ENCODE measurements at places on chromosomes 2 and 18.

- DNase-seq = no peak
Observed at GRCh38 chr2:113978524-113979190, 88.8 kb downstream of the ACTR3 start.

GRCh38 chr2:139759000-139759505, 978.9 kb upstream of the NXPH2 start:
- no peak for DNase-seq

- no peak for DNase-seq
Observed at GRCh38 chr18:41548521-41549260, 406.3 kb upstream of the PIK3C3 start.

GRCh38 chr2:223026357-223027110, 25.5 kb upstream of the KCNE4 start:
- no peak for DNase-seq

GRCh38 chr18:10463741-10464140, 9.3 kb downstream of the APCDD1 start:
- DNase-seq = no peak

- no peak for DNase-seq
Observed at GRCh38 chr2:219159771-219160185, 837 bp downstream of the NHEJ1 start.

DNA sequence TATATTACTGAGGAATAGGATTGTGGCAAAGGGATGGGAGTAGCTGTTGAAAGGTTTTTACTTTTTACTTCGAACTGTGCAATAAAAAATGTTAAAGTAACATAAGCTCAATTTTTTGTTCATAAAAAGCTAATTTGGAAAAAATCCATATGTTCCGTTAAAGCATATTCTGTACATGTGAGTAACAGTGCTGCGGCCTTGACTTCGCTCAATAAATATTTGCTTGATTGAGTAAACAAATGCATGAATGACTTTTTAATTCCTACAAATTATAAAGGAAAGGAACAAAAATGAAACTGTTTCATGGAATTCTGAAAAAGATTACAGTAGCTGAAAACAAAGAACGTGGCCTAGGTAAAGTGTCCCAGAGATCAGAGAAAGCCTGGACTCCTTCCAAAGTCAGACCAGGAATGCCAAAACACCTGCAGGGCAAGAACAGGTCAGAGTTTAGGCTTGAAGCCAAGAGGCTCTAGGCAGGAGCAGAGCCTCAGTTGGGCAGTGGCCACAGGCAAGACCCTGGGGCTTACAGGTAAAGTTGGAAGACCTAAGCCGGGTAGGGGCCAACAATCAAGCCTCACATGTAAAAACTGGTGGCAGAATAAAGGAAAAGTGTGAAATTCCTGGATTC, 44.3 kb upstream of the FIGN start:
- DNase-seq = no peak

GRCh38 chr2:17263570-17263968, 254.7 kb downstream of the RAD51AP2 start:
- no peak for DNase-seq

DNA sequence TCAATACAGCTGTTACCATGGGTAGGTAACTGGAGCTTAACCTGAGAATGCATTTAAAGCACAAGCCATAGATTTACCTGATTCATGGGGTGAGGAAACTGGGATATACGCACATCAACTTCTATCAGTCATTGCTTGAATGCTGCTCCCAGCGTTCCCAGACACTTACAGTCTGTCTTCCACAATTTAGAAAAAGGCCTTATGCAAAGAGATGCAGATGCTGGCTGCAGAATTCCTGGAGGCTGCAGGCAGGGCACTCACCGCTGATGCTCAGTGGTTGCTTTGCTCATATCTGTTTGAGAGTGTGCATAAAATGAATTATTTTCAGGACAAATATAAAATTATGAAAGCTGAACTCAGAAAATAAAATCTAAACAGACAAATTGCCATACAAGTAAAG, 950.7 kb upstream of the PIK3C3 start:
- no peak for DNase-seq

DNA sequence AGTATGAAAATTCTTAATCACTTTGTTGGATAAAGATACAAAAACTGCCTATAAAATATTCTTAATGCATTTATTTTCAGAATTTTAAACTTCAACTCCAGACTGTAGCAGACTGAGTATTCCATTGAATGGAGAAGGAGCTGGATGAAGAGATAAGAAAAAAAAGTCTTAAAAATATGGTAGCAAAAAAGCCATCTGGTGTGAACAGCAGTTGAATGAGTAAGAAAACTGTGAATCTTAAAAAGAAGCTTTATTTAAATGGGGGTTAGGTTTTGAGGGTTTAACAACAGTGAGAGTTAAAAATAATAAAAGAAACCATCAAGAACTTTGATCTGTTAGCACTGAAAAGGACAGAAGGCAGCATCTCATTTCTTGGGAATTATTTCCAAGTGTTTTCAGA, 91.5 kb downstream of the KCNH7 start:
- DNase-seq = no peak

DNA sequence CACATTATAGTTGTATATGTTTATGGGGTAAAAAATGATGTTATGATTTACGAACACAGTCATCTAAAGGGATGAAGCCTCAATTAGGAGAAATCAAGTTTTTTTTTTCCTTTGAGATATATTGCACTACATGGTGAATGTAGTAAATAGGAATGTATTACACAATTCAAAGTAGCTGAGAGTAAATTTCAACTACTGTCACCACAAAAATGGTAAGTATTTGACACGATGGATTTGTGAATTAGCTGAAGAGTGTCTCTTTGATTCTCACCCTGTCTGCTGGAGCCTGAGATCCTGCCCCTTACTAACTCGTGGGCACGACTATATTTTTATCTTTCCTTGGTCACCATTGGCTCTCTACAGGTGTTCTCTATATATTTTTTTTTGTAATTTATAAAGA, 540.4 kb upstream of the DSEL start:
- DNase-seq = no peak

GRCh38 chr18:57804557-57804956, 1.4 kb upstream of the ATP8B1 start:
- no peak for DNase-seq

DNA sequence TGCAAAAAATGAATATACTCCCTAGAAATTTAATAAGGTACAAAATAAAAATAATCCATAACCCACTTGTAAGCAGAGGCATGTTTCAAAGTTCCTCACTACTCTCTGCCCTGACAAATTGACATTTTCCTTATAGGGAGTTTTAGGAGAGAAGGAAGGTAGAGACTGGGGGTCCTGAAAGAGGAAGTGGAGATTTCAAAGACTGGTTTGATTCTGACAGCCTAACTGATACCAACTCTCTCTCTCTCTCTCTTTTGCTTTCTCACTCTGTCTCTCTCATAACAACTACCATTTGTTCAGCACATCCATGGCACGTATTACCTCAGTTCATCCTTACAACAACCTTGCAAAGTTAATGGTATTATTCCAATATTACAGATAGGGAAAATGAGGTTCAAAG, 18.6 kb downstream of the FZD7 start:
- DNase-seq = no peak

- DNase-seq = no peak
Observed at GRCh38 chr2:46051085-46051484, 246.1 kb upstream of the EPAS1 start.

GRCh38 chr2:229380101-229380625, 109.1 kb upstream of the PID1 start:
- no peak for DNase-seq

- DNase-seq = no peak
Observed at GRCh38 chr2:39093218-39093898, 27.5 kb downstream of the SOS1 start.

- no peak for DNase-seq
Observed at GRCh38 chr2:86000938-86001312, 104.8 kb downstream of the POLR1A start.

DNA sequence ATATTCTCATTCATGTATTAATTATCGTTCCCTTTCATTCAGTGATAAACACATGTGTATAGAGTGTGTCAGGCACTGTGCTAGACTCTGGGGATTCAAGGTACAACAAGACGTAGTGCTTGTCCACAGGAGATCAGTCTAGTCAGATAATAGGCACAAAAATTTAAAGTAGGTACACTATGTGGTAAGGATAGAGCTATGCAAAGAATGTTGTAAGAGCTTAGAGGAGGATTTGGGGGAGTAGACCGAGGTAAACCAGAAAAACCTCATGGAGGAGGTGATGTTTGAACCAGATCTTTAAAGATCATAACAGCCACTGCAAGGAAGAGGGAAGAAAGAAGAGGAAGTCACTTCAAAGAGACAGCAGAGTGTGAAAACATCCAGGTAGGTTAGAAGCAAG, 256.9 kb upstream of the DDX18 start:
- DNase-seq = no peak

DNA sequence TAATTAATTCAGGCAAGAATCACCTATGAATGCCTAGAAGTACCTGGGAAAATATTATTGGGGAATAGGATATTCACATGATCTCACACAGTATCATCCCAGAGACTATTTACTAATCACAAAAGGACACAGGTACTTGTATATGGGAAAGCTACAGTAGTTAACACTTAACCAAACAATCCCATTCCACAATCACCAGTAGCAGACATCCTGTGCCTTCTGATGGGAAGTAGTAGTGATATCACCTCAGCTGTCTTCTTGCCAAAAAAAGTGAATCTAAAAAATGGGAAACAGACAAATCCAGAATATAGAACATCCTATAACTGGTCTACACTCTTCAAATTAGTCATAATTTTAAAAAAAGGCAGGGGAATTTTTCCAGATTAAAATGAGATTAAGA, 75.6 kb upstream of the CCDC150 start:
- no peak for DNase-seq

DNA sequence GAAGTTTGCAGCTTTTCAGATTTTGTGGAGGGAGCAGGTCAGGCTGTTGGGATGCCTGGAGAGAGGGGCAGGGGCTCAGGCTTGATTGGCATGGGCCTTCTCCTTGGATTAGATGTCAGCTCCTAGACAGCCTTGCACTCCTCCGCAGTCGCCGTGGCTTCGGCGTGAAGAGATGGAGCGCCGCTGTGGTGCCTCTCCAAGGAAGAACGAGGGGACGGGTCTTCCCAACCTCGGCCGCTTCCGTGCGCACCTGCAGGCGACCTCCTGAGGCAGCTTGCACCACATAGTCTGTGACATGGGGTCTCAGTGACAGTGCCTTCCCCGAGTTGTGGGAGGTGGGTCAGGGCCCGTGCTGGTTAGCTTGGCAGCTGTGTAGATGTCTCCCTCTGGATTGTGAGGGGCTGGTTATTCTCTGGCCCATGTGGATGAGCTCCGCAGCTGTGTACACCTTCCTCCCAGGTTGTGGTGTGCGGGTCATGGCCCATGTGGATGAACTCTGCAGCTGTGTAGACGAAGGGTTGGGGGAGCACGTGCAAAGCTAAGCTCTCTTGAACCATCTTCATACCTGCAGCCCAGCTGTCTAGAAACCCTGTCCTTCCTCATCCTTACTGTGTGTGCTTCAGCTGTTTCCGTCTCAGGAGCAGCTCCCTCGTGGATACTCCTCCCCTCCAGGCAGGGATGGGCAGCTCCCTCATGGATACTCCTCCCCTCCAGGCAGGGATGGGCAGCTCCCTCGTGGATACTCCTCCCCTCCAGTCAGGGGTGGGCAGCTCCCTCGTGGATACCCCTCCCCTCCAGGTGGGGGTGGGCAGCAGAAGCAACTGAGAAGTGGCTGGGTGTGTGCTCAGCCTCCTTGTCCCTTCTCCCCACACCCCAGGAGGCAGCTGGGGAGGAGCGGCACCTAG, 170.3 kb downstream of the LDLRAD4 start:
- DNase-seq = no peak

DNA sequence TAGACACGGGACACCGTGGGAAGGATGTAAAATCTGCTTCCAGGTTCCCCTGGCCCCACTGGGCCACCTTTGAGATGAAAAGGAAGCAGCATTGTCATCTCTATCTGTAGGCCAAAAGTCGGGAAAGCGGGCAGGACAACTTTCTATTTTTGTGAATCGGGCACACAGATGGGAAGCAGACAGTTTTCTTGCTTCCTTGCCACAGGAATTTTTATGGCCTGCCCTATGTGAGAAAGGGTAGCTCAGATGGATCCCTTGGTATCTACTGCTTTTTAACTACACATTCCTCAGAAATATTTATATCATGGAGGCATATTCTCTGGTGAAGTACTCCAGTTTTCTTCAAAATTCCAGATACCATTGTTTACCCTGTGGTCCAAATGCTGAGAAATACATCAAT, 735.5 kb downstream of the CBLN2 start:
- no peak for DNase-seq

- no peak for DNase-seq
Observed at GRCh38 chr2:197925204-197925603, 120.8 kb downstream of the PLCL1 start.

- no peak for DNase-seq
Observed at GRCh38 chr2:52916981-52917380, 850.6 kb upstream of the CHAC2 start.

- DNase-seq = no peak
Observed at GRCh38 chr2:100245681-100246080, 76.6 kb downstream of the LONRF2 start.

DNA sequence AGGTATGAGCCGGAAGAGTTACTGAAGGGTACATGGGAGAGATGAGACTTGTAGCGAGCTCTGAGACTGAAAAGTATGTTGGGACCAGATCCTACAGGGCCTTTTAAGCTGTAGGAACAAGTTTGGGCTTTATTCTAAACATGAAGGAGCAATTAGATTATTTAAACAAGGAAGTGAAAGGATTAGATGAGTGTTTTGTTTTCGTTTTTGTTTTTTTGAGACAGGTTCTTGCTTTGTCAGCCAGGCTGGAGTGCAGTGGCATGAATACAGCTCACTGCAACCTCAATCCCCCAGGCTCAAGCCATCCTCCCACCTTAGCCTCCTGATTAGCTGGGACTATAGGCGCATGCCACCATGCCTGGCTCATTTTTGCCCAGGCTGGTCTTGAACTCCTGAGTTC, 110.7 kb downstream of the C1D start:
- DNase-seq = no peak

- no peak for DNase-seq
Observed at GRCh38 chr2:241817126-241817820, 8.3 kb downstream of the NEU4 start.

DNA sequence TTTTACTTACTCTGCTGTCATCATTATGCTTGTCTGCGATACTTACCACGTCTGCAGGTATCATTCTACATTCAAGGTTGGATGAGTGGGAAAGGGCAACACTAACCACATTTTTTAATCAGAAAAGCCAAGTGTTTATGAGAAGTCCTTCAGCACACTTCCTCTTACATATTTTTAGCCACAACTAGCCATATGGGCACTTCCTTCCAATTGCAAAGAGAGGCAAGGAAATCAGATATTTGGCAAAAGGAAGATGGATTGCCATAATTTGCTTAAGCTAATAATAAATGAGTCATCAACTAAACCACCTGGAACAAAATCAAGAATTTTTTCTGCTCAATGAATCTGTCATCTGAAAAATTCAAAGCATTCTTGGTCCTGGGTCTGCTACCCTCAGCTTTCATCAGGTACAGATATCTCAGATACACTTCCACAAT, 16.7 kb upstream of the MRO start:
- no peak for DNase-seq

- no peak for DNase-seq
Observed at GRCh38 chr2:40690036-40690435, 238.1 kb upstream of the SLC8A1 start.

GRCh38 chr2:176127774-176128072, 1.8 kb upstream of the HOXD8 start:
- DNase-seq = no peak

- no peak for DNase-seq
Observed at GRCh38 chr2:71130905-71131244, 441 bp downstream of the MPHOSPH10 start.

All from substantia nigra (tissue), 51 donors.